ENCODE measurements at places on chromosomes 6 and 20. TPM values are rescaled to one million over a fixed set of nuclear protein-coding genes. Genes with fewer than 3 reads are reported as not detected.
A peak's percentile ranks its signal among the peaks of the same experiment; 100 is the strongest.

DNA sequence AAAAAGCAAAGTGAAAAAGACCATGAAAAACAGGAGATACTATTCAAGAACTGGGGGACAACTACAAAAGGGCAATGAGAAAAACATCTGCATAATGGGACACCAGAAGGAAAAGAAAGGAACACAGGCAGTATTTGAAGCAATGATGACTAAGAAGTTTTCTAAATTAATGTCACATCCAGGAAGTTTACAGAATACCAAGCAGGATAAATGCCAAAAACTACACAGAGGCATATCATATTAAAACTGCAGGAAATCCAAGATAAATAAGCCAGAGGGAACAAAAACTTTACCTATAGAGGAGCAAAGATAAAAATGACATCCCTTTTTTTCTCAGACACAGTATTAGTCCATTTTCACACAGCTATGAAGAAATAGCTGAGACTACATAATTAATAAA is 193.0 kb downstream of the ERMARD start:
- H3K27me3 ChIP-seq, result no peaks in the 10 kb centered on the region
- DNase-seq, result no peak
- H3K36me3 ChIP-seq, result no peaks in the 10 kb centered on the region
- H3K4me1 ChIP-seq, result no peaks in the 10 kb centered on the region
- no peak overlapping the region for H3K4me3 ChIP-seq
- no peak overlapping the region for H3K27ac ChIP-seq

GRCh38 chr6:161354956-161355355 is 81.1 kb upstream of the AGPAT4 start:
- no peaks in the 10 kb centered on the region for H3K36me3 ChIP-seq
- H3K4me1 ChIP-seq, result no peaks in the 10 kb centered on the region
- H3K27ac ChIP-seq, result no peak overlapping the region
- no peaks in the 10 kb centered on the region for H3K27me3 ChIP-seq
- no peak for DNase-seq

DNA sequence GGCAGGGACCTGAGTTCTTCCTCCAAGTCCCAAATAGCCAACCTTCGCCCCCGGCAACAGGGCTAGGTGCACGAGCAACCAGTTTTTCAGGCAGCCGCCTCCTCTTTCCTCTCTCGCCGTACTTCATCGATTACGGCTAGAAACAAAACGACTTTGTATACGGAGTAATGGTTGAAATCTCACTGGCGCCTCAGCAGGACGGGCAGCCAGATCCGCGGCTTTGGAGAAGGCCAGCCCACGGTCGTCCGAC is 333 bp upstream of the SMIM13 start:
- H3K4me1 ChIP-seq, result peaks cover 4% of the 10 kb centered on the region
- peak overlapping the region; percentile 89 for H3K4me3 ChIP-seq
- H3K27ac ChIP-seq, result peak overlapping the region; percentile 6
- H3K36me3 ChIP-seq, result peaks cover 2% of the 10 kb centered on the region

- DNase-seq, result peak; percentile 70
- H3K27ac ChIP-seq, result no peak overlapping the region
- H3K36me3 ChIP-seq, result peaks cover 9% of the 10 kb centered on the region
Observed at GRCh38 chr6:55108134-55109130, 65.9 kb upstream of the HCRTR2 start.

DNA sequence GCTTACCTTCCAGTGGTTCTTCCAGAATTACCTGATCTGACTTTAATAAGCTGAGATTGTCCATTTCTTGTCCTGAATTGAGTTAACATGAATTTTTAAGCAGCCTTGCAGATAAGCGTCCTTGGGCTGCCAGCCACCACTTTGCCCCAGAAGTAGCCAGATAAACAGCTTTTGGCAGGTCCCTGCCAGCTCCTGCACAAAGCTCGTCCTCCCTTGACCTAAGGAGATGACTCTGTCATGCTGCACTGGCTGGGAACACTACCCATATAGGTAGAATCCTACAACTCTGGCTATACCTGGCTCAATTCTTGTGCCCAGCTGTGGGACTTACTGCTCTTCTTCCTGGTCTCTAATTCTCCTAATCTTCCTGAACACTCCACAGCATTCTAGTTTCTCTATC is 39.6 kb upstream of the AAR2 start:
- H3K4me3 ChIP-seq, result no peak overlapping the region
- H3K36me3 ChIP-seq, result no peaks in the 10 kb centered on the region
- H3K27ac ChIP-seq, result no peak overlapping the region
- no peak for DNase-seq

GRCh38 chr6:110853754-110854477 is 20.7 kb upstream of the AMD1 start:
- H3K27ac ChIP-seq, result no peak overlapping the region
- DNase-seq, result no peak
- H3K4me3 ChIP-seq, result no peak overlapping the region

DNA sequence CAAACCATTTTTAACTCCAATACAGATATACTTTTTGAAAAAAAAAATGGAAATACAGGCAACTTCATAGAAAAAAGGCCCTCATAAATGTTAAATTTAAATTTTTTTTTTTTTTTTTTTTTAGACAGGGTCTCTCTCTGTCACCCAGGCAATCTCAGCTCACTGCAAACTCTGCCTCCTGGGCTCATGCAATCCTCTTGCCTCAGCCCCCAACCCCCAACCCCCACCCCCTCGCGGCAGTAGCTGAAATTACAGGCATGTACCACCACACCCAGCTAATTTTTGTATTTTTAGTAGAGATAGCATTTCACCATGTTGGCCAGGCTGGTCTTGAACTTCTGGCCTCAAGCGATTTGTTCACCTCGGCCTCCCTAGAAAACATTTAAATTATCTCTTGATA is 12.8 kb upstream of the ULBP3 start:
- no peaks in the 10 kb centered on the region for H3K4me1 ChIP-seq
- H3K4me3 ChIP-seq, result no peak overlapping the region
- H3K36me3 ChIP-seq, result no peaks in the 10 kb centered on the region
- no peaks in the 10 kb centered on the region for H3K27me3 ChIP-seq
- H3K27ac ChIP-seq, result no peak overlapping the region

DNA sequence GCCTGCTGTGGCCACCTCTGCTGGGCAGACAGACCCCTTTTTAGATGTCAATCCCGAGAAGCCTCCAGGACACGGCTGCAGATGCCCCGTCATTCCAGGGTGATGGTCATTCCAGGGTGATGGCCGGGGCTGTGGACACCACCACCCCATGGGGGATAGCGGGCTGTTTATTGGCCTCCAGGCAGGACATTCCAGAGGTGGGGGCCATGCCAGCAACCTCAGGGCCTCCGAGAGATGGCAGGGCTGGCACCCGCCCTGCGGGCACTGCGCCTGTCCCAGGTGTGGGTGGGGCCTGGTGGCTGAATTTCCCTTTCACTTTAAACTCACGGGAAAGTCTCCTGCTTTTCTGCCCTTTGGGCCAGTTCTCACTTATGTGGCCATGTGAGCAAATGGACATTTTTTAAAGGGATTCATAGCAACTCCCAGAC is 14.5 kb downstream of the COL9A3 start:
- no peaks in the 10 kb centered on the region for H3K27me3 ChIP-seq
- no peak for DNase-seq
- no peak overlapping the region for H3K27ac ChIP-seq
- peaks cover 19% of the 10 kb centered on the region for H3K36me3 ChIP-seq
- H3K4me1 ChIP-seq, result peaks cover 2% of the 10 kb centered on the region

DNA sequence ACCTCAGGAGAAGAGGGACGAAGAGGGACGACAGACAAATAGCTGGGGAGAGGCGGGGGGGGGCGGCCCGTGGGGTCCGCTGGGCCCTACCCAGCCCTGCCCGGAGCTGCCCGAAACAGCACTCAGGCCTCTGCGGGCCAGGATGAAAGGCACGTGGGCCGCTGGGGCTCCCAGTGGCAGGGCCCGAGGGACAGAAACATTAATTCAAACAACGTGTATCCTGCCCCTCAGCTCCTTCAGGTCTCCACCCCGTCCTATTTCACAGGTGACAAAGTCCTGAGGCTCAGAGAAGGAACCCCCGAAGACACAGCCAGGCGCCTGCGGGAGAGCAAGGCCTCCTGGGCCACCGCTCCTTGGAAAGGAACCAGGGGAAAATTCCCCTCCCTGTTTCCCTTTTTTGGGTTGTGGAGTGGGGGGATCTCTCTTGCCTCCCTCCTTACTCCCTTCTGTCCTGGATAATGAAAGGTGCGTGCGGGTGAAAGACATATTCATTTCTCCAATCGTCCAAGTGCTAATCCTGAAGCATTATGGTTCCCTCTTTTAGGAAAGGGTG is 93.3 kb downstream of the RNASET2 start:
- no peaks in the 10 kb centered on the region for H3K4me1 ChIP-seq
- DNase-seq, result no peak
- H3K27ac ChIP-seq, result no peak overlapping the region
- H3K36me3 ChIP-seq, result peaks cover 6% of the 10 kb centered on the region
- H3K27me3 ChIP-seq, result no peaks in the 10 kb centered on the region

DNA sequence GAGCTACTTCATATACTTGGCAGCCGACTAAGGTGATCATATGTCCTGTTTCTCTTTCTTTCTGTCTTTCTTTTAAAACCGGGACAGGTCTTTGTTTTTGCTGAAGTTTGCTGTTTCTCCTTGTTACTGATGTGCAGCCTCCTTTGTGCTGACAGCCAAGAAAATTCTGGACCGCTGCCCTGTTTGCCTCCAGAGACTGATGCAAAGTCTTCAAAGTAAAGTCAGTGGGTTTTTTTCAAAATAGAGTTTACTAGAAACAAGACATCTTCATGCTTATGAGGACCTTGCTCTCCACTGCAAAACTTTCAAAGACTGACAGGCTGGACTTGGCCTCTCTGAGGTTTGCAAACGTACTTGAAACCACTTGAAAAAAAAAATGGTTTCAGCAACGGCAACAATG is 510.5 kb upstream of the MAP3K7 start:
- no peaks in the 10 kb centered on the region for H3K4me1 ChIP-seq
- H3K27ac ChIP-seq, result no peak overlapping the region
- no peaks in the 10 kb centered on the region for H3K36me3 ChIP-seq
- DNase-seq, result no peak
- no peak overlapping the region for H3K4me3 ChIP-seq
- H3K27me3 ChIP-seq, result no peaks in the 10 kb centered on the region

DNA sequence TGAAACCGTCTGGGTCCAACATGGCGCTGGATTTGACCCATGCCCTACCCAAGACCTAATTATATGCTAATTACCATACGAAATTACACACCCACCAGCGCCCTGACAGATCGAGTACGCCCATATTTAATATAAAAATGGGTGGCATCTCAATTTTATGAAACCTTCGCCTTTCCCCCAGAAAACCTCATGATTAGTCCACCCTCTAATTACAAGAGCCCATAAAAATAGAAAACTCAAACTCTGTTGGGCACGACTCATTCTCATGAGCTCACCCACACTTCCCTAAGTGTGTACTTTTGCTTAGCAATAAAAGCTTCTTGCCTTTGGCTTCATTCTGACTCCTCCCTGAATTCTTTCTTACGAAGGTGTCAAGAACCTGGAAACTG is 136.4 kb downstream of the OR2B2 start:
- peaks cover 19% of the 10 kb centered on the region for H3K36me3 ChIP-seq
- DNase-seq, result no peak
- no peak overlapping the region for H3K4me3 ChIP-seq
- H3K4me1 ChIP-seq, result no peaks in the 10 kb centered on the region
- H3K27ac ChIP-seq, result no peak overlapping the region

DNA sequence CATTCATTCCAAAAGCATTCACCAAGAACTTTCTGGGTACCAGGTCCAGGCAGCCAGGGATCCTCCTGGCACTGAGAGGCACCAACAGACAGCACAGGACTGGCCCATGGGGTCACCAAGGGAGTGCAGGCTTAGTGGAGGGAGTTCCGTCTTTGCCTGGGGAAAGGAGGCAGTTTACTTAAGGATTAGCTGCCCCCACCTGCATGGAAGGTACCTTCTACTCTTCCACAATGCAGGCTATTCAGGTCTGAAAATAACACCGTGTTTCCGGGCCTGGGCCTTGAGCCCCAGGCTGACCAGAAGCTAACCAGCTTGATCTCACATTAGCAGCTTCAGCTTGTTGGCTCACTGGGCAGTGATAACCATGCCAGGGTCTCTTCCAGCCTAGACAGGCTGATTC is 199.4 kb downstream of the FOXA2 start:
- peaks cover 2% of the 10 kb centered on the region for H3K4me1 ChIP-seq
- no peak overlapping the region for H3K4me3 ChIP-seq
- H3K27ac ChIP-seq, result no peak overlapping the region

DNA sequence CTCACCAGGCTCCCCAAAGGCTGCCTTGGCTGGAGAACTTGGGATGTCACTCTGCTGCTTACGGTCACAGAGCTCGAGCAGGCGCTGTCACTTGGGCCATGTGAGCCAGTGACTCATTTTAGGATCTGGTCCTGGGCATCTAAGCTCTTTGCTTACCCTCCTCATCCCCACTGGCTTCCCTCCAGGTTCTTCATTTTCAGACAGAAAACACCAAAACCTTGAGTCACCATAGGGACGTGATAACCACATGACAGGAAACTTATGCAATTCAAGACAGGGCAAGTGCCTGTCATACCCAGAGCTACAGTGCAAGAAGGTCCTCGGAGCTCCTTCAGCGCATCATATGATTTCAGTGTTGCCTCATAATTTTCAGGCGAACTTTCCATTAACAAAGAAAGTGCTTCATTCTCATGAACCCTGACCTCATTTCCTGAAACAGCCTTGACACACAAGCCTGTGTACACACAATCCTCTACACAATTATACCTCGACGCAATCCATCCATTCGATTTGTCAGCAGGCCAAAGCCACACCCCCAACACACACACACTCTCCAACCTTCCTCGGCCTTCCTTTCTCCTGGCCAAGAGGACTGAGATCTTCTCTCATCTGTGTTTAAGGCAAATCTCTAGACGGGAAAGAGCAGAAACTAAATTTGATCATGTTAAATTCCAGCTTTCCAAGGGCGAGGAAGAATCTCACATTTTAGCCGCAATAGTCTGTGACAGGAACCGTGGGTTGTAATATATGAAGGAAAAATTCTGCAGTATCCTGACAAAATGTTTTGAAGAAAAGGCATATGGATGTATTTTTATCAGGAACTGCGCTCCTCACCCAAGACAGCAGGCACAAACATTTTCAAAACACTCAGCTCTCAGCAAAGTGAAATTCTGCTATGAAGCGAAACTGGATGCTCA is 25.3 kb downstream of the TBC1D7 start:
- no peaks in the 10 kb centered on the region for H3K27me3 ChIP-seq
- H3K27ac ChIP-seq, result no peak overlapping the region
- H3K4me3 ChIP-seq, result no peak overlapping the region
- H3K36me3 ChIP-seq, result peaks cover 18% of the 10 kb centered on the region

- no peak overlapping the region for H3K4me3 ChIP-seq
- no peaks in the 10 kb centered on the region for H3K27me3 ChIP-seq
- no peak for DNase-seq
- H3K36me3 ChIP-seq, result no peaks in the 10 kb centered on the region
- H3K4me1 ChIP-seq, result no peaks in the 10 kb centered on the region
- no peak overlapping the region for H3K27ac ChIP-seq
Observed at GRCh38 chr6:45607798-45608197, 230.1 kb upstream of the SUPT3H start.

GRCh38 chr20:63172726-63173125 is 43.2 kb downstream of the YTHDF1 start:
- peak; percentile 71 for DNase-seq
- peaks cover 25% of the 10 kb centered on the region for H3K27me3 ChIP-seq
- H3K4me3 ChIP-seq, result no peak overlapping the region

VWA7 gene
- total RNA-seq, result 2.5 TPM

CLPSL2 gene
- total RNA-seq, result 6.0 TPM

All from H9 (cell line).